ENCODE measurements at places on chromosomes 16 and 17.

GRCh38 chr17:69716556-69716955 is 302.1 kb downstream of the MAP2K6 start:
- DNase-seq: no peak

DNA sequence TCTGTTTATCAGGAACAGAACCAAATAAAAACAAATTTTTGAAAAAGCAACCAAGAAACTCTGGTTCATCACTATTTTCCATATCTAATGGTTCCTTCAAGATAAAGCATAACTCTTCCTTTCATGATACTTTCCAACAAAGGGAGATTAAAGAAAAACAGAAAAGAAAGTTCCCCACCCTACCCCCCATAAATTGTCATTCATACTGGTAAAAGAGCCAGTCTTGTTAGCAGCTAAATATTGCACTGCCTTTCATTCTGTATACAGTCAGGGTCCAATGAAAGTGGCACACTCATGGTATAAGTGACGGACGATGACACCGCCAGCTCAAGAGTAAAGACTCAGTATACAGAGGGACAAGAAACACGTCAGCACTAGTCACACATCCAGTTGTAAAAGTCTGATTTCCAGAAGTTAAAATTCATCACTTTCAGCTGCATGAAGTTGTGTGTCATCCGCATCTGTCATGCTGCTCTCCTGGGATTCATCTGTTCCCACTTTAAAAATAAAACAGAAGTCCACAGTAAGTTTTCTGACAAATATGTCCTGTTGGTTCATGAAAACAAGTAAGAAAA is 68.5 kb downstream of the CDC27 start:
- no peak for DNase-seq

DNA sequence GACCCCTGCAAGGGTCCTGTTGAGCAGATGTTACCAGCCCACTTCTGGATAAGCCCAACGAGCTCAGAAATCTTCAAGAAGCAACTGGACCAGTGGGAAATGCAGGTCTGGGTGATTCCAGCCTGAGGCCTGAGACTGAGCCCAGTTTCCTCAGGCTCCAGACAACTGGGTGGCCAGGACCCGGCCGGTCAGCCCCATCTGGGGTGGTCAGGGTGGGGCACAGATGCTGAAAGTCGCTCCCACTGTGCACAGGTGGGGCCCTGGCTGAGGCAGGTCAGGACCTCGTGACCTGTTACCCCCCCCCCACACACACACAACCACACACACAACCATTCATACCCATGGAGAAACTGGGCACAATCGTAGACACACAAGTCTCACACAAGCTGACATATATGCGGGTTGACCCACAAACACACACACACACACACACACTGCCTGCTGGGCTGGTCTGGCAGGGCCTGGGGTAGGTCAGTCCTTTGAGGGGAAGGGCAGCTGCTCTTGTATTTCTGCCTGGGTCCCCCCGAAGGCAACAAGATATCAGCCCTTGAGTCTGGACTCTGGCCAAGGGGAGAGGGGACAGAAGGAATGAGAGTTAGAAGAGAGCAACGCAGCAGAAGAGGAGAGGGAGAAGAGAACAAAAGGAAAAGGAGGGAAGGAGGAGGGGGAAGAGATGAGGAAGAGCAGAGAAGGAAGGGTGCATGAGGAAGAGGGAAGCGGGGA is 99.0 kb upstream of the CDH5 start:
- no peak for DNase-seq

DNA sequence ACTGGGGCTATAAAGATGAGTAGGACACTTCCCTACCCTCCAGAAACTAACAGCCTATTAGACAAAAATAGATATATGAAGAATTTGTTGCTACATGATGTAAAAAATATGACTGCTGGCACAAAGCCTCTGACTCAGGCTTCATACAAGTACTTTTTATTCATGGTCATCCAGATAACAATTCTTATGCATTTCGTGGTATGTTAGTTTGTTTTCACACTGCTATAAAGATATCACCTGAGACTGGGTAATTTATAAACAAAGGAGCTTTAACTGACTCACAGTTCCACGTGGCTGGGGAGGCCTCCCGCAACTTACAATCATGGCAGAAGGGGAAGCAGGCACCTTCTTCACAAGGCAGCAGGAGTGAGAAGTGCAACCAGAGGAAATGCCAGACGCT is 112.5 kb upstream of the HLF start:
- DNase-seq: no peak

- no peak for DNase-seq
Observed at GRCh38 chr16:24800586-24800985, 45.2 kb upstream of the SLC5A11 start.

DNA sequence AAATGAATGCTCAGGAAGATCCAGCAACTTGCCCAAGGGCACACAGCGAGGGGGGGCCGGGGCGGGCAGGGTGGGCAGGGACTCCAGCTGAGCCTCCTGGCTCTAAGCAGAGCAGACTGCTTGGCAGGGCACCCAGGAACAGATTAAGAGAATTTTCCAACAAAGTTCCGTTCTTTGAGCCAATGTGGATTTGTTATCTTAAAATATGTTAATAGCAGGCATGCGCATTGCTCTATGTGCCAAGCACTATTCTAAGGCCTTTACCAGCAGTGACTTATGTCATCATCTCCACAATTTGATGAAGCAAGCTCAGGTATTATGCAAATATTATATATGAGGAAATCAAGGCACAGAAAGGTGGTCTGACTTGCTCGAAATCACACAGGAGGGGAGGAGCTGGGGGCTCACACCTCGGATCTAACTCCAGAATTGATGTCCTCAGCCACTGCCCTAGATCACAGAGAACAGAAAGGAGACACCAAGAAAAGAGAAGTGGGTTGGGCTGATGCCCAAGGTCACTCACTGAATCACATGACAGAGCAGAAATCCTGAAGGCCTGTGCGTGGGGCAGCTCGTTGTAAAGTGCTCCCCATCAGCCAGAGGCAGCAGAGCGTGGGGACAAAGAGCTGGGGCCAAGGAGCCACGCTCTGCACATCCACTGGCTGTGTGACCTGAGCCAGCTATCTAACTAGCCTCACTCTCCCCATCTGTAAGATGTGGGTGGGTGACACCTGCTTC is 23.2 kb upstream of the MEAK7 start:
- DNase-seq: no peak

GRCh38 chr17:39208136-39208535 is 8.1 kb downstream of the RPL19 start:
- no peak for DNase-seq

- DNase-seq: no peak
Observed at GRCh38 chr17:67555855-67556254, 161.9 kb upstream of the NOL11 start.

DNA sequence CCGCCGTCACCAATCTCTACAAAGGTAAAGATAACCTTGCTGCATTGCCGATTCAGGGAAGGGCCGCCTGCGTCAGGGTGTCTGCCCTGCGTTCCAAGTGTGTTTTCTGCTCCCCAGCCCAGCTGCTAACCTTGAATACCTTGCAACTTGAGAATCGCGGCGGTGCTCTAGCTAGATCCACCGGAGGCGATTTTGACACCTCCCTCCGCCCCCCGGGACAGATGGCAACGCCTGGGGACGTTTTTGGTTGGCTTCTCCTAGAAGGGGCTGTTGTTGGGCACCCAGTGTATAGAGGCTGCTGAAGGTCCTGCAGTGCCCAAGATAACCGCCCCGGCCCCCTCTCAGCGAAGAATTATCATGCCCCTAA is 1.5 kb downstream of the HAPSTR1 start:
- no peak for DNase-seq

DNA sequence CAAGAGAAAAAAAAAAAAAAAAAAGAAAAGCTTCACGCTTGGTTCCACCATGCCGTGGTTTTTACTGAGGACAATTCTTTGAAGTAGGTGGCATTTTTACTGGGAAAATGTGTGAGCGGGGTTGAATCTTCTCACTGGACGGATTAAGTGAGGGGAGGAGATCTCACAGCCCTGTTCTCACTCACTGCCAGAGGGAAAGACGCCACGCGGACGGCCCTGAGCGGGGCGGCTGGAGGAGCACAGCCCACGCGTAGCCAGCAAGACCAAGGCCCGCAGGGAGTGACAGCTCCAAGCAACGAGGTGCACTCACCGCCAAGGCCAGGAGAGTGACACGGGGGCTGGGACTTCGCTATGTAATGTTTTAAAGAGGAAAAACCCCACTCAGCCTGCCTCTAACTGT is 43.1 kb downstream of the MRM3 start:
- no peak for DNase-seq

GRCh38 chr16:66359811-66360608 is 6.5 kb upstream of the CDH5 start:
- no peak for DNase-seq

GRCh38 chr16:79563921-79564320 is 36.6 kb downstream of the MAF start:
- no peak for DNase-seq

- no peak for DNase-seq
Observed at GRCh38 chr16:4862639-4863038, 15.4 kb downstream of the UBN1 start.

- no peak for DNase-seq
Observed at GRCh38 chr16:47059991-47060390, 83.8 kb downstream of the NETO2 start.

DNA sequence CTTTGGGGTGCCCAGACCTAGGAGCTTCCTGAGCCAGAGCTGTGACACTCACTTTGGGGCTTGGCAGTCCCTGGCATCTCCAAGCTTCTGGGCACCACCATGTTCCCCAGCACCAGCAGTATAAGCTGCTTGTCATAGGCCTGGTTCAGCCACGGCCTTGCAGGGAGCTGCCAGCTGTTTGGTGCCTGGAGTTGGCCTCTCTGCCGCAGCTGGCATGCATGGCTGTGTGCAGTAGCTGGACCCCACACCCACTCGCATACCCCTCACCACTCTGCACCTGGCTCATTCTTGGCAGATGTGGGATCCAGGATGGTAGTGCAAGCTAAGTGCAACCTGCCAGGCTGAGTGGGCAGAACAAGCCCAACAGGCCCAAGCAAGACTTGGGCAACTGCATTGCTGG is 73.4 kb upstream of the BRD7 start:
- no peak for DNase-seq

- DNase-seq: no peak
Observed at GRCh38 chr17:40588552-40588951, 23.3 kb upstream of the CCR7 start.

DNA sequence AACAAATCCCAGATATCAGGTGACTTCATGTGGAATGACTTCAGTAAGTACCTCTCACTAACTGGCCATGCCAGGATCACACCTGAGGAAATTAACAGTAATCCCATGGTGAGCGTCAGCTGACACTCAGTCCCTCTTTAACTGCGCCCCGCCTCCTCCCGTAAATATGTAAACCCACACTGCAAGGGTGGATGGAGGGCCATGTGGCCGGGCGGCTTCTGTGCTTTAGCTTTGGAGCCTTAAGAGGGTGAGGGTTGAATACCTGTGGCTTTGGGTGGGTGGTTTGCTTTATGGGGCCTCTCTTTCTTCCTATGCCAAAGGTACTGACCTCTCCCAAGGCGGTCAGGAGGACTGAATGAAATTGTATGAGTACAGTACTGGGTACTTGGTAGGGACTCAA is 141.7 kb downstream of the MRM1 start:
- DNase-seq: no peak

DNA sequence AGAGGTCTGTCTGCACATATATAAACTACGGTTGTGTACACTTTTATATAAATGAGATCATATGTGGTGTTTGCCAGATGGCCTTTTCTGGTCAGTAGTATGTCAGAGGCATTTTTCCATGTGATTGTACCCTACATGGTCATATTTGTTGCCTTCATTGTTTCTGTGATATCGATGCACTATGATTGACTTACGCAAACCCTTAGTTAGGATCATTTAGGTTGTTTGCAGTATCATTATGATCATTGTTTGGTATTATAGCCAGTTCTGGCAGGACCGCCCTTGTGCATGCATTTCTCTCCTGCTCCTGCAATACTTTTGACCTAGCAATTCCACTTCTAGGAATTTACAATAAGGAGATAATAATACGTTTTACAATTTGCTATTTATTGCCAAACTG is 169.1 kb downstream of the MSI2 start:
- DNase-seq: no peak

DNA sequence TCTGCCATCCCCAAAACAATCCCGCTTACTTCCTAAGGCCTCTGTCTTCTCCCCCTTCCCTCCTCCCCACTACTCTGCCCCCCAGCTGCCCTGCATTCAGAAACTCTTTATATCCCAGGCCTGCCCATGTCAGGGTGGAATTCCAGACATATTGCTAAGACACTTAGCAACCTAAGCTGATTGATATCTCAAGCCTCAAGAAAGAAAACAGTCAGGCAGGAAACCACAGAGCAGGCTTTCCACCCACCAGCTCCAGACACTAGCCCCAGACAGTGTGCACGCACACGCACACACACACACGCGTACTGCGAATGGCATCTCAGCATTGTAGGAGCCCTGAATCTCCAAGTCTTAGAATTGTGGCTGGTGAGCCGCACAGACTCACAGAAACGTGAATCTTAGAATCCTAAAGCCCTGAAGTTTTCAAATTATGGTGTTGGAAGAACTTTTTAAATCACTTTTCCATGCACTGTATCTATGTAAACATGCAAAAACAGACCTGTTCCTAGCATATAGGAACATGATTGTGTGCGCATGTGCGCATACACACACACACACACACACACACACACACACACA is 8.8 kb upstream of the LPCAT2 start:
- DNase-seq: no peak

GRCh38 chr16:49698453-49698815 is 157.5 kb downstream of the ZNF423 start:
- DNase-seq: no peak

GRCh38 chr17:44530896-44531418 is 26.3 kb upstream of the FZD2 start:
- DNase-seq: no peak

DNA sequence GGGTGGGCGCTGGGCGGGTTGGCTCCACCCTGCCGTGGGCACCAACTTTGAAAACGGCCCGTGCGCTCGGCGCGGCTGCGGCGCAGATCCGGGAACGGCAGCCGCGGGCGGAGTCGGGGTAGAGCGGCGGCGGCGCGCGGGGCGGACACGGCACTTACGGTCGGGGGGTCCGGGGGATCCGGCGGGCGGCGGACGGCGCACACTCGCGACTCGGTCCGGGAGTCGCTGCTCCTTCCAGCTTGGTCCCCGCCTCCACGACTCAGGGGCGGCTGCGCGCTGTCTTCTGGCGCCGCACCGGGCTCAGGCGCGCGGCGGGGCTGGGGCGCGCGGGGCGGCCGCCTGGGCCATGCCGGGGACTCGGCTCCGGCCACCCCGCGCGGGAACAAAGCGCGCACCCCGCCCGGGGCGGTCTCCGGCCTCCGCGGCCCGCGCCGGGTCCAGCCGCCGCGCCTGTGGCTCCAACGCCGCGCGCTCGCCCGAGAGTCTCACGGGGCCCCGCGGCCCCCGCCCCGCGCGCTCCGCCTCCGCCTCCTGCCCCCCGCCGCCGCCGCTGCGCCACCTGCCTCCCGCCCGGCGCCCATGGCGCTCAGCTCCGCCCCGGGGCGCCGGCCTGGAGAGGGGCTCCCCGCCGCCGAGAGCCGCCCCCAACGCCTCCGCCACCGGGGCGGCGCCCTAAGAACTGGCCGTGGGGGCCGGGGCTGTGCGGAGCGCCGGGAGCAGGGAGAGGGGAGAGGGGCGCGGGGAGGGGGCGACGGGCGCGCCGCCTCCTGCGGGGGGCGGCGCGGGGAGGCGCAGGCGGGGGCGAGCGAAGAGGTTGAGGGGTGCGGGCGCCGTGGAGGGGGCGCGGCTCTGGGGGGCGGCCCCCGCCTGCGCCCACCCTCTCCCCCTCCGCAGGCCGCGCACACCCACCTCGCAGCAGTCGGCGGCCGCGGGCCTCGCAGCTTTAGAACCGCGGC is 35.9 kb downstream of the CBFA2T3 start:
- no peak for DNase-seq

- DNase-seq: no peak
Observed at GRCh38 chr17:42342242-42343008, 45.8 kb downstream of the STAT3 start.

- no peak for DNase-seq
Observed at GRCh38 chr17:82231562-82232321, 2.9 kb downstream of the SLC16A3 start.

Data from cerebellar nuclear complex (tissue), 1 donor.